ACHN (cell line): ENCODE measurements at places on chromosomes 2 and 18.

- no peak for DNase-seq
Observed at GRCh38 chr2:60336442-60337141, 216.9 kb downstream of the BCL11A start.

DNA sequence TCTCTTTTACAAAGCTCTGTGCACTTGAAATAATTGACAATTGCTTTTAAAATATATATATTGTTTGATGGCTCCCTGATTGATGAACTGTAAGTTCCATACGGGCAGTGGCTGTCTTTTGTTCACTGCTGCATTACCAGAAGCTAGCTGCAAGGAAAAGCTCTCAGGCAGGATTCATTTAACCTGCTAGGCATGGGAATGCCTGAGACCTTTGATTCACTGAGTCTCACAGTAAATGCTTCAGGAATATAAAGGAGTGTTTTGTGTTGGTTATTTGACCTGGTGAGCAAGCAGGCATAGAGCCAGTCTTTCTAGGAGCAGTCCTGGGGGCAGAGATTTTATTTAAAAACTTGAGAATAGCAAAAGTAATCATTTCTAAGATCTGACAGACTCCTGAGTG, 193.2 kb upstream of the ITGA4 start:
- DNase-seq: no peak

GRCh38 chr2:189866296-189866695, 82.0 kb downstream of the PMS1 start:
- no peak for DNase-seq

- DNase-seq: no peak
Observed at GRCh38 chr2:28453396-28453795, 42.5 kb upstream of the PLB1 start.

DNA sequence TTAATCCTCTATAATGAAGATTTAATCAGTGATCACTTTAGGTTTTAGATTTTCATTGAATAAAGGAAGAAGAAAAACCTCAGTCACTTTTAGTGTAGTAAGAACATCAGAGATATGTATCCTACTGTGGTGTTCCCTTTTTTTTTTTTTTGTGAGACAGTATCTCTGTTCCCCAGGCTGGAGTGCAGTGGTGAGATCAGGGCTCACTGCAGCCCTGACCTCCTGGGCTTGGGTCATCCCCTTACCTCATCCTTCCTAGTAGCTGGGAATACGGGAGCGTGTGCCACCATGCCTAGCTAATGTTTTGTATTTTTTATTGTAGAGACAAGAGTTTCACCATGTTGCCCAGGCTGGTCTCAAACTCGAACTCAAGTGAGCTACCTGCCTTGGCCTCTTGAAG, 5.1 kb downstream of the SLC39A10 start:
- no peak for DNase-seq

GRCh38 chr2:12824778-12825379, 108.1 kb downstream of the TRIB2 start:
- DNase-seq: no peak

GRCh38 chr2:216281876-216282275, 90.4 kb downstream of the MARCHF4 start:
- DNase-seq: no peak
